ENCODE measurements at places on chromosomes 6 and 20.

GRCh38 chr20:40754339-40754943 lies 65.4 kb upstream of the MAFB start:
- DNase-seq: peak; percentile 21

DNA sequence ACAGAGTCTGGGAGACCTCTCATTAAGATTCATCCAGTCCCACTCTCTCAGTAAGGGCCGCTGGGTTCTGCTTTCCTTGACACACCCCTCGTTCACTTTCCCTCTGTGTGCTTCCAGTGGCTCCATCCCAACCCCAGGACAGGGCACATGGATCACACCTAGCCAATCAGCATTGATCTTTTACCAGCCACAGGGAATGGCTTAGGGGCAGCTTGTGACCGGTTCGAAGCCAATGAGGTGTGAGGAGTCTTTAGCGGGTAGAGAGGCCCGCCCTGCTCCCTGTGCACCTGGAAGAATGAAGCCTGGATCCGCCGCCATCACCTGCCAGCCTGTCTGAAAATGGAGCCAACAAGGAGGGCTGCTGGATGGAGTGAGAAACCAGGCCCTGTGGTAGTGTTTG lies 35.2 kb upstream of the OVOL2 start:
- no peak for DNase-seq

GRCh38 chr6:157410045-157410444 lies 29.1 kb downstream of the ZDHHC14 start:
- no peak for DNase-seq

- DNase-seq: no peak
Measured at GRCh38 chr20:44532259-44532980, 10.6 kb upstream of the SERINC3 start.

- DNase-seq: no peak
Measured at GRCh38 chr6:155219858-155220301, 43.9 kb upstream of the CLDN20 start.

DNA sequence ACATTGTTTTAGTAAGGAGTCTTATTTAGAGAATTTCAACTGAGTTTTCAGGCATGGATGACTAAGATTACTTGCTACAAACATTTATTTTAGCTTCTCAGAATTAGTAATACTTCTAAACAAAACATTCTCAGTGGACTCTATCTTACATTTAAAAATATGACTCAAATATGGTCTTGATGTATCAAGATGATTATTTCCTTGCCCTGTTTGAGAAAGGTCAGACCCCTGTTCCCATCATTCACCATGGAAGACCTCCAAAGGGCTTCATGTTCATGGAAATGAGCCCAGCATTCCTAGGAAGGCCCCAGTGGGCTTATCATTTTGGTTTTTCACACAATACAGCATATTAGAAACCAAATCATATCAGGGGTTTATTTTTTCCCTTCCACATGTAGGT lies 24.6 kb upstream of the TRPC4AP start:
- no peak for DNase-seq

- DNase-seq: no peak
Measured at GRCh38 chr6:109891924-109892323, 86.2 kb upstream of the GPR6 start.

DNA sequence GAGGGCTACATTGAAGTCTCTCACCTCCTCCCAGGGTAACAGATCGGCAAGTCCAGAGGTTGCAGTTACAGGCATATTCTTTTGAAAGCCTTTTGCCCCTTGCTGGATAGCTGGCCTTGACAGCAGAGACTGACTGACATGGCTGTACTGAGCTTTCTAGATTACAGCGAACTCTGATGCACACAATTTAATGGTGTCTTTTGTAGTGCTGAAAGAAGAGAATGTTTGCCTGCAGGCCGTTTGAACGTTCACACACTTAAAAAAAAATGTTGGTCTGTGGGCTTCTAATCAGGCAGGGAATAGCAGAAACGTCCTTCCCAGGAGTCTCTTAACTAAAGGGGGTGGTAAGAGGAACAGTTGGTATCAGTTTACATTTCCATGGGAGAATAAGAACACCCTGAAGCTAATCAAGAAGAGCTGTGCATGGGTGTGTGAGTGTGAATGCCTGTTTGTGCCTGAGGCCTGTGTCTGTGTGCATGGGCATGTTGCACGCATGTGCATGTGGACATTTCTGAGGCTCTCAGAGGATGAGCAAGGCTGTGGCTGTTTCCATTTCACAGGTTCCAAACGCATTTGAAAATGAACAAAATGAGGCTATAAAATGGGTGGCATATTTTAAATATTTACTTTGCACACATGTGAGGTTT lies 213.9 kb upstream of the SSTR4 start:
- DNase-seq: no peak

DNA sequence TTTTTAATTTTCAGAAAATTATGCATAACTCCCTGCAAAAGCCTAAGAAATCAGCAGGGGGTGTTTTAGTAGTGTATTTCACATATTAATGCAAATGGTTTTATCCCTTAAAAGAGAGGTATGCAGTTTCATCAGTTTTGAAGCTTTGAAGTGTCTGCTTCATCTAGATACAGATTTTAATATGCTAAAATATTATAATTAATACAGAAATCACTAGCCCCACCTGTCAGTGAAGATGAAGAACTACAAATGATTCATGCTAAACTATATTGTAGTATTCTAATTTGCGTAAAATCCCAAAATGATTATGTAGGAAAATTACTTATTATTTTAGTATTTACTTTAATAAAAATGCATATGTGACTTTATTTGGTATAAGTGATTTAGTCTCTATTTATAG lies 2.9 kb upstream of the TFB1M start:
- DNase-seq: no peak

DNA sequence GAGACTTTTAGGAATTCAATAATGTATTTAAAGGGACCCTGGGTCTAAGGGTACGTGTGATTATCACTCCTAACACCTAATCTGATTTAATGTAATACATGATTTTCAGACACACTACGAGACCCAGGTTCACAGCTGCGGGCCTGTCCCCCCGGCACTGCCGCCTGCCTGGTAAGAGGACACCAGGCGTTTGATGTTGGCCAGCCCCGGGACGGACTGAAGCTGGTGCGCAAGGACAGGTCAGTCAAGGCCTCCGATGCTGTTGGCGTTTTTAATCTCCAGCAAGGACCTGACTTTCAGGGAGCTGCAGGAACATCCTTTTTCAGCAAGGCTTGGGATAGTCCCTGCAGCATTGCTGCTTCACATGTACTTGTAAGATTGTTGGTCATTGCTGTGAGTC lies 58.2 kb downstream of the IGF2R start:
- no peak for DNase-seq

DNA sequence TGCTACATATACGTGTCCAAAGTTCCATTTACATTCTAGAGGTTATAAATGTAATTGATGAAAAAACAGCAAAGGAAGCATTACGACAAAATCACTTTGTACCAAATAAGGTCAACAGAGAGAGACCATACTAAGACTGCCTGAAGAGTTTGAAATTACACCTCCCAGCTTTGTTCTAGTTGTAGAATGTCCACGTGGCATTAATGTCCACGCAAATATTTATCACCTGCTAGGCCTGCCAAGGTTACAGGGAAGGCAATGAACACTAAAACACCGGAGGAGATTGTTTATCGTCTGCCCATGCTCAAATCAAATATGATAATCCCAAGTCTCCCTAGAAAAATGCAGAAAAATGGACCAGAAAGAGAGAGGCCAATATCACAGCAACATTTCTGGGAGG lies 6.2 kb downstream of the RALGAPA2 start:
- DNase-seq: no peak

- DNase-seq: no peak
Measured at GRCh38 chr6:89243331-89243629, 26.1 kb upstream of the GABRR1 start.

DNA sequence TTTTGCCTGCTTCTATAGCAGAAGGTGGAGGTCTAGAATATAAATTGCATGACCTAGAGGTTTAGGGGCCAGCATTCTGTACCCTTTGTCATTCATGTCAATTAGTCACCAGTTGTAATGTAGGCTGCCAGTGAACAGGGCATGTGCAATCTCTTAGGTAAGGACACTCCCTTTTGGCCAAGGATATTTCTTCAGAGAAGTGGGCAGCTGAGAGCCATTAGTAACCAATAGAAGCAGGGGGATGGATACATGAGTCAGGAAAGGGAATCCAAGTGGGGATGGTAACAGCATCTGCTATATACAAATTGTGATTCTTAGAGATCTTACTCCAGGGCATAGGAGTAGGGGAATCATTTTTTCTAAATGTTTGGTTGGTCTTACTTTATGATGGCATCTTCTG lies 494.2 kb upstream of the JAG1 start:
- no peak for DNase-seq

DNA sequence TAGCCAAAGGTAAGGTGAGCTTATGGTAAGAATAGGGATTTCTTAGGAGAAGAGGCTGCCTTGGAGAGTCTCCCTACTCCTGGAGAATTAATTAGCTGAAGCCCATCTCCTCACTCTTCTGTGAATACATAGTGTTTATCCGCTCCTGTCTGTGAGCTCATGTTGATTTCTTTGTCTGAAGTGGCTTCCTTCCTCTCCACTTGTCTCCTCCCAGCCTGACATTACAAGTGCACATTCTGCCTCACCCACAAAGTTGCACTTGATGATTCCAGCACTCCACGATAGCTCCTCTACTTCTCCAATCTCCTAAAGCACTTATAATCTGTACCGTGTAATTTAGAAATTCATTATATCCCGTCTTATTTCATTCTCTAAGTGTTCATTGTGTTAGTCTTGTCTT lies 287.2 kb downstream of the QKI start:
- DNase-seq: no peak

- no peak for DNase-seq
Measured at GRCh38 chr6:162154001-162154400, 573.6 kb downstream of the PRKN start.

GRCh38 chr20:6058684-6059295 lies 4.9 kb upstream of the LRRN4 start:
- DNase-seq: no peak

GRCh38 chr6:90764001-90764400 lies 177.1 kb upstream of the MAP3K7 start:
- no peak for DNase-seq

GRCh38 chr20:5290596-5290995 lies 26.2 kb downstream of the PROKR2 start:
- DNase-seq: no peak

DNA sequence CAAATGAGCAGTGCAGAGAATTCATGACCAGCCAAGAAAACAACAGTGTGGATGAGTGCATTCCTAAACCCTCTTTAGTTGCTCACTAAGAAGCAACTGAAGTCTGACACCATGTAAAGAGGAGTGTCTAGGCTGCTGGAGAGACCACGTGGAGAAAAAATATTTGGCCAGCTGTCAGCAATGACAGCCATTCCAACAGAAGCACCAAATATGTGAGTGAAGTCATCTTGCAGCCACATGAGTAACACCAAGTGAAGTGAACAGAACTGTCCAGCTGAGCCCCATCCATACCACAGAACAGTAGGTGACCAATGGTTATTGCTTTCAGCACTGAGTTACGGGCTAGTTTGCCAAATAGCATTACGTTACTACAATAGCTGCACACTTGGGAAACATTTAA lies 89.4 kb downstream of the TBXT start:
- no peak for DNase-seq

- DNase-seq: no peak
Measured at GRCh38 chr6:156068881-156069280, 613.2 kb upstream of the NOX3 start.

DNA sequence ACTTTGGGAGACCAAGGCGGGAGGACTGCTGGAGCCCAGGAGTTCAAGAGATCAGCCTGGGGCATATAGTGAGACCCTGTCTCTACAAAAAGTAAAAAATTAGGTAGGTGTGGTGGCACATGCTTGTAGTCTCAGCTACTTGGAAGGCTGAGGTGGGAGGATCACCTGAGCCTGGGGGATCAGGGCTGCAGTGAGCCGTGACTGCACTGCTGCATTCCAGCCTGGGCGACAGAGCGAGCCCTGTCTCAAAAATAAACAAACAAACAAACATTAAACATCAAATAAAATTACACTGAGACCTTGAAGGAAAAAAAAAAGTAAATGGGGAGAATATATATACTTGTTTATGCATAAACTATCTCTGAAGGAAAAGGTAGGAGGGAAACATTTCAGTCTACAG lies 387.8 kb downstream of the ZFAND3 start:
- no peak for DNase-seq

- DNase-seq: no peak
Measured at GRCh38 chr6:155001482-155001881, 6.4 kb downstream of the TIAM2 start.

DNA sequence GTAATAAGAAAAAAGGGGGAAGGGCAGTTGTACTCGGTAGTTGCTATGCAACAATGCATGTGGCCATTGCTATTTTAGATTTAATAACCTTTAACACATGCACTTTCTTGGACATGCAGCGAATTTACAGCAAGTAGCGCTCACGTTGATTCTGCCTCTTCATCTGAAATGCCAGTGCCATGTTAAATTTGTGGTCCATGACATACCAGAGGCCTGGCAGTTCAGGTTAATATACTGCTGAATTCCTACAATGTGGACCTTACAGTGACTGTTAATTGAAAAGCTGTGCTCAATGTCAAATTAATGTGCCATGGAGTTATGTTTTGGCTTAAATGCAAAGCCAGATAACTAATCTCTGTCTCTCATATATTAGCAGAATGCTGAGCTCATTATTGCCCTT lies 699.7 kb downstream of the DOK5 start:
- DNase-seq: no peak

DNA sequence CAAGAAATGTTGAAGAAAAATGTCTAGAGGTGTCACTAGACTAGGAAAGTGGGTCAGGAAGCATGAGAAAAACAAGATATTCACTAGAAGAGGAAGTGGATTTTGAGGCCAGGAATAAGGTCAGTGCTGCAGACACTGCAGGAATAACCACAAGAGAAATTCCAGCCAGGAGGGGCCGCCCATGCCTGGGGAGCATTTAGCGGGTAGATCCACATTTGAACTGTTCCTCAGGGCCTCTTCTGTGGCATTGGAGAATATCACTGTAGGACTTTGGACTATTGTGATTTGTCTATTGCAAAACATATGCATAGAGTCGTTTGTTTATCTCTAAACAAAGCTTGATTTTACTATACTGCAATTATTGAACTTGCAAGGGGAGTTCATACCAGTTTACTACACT lies 49.6 kb upstream of the CCDC28A start:
- DNase-seq: no peak

- DNase-seq: no peak
Measured at GRCh38 chr20:19456595-19457395, 244.4 kb downstream of the SLC24A3 start.

DNA sequence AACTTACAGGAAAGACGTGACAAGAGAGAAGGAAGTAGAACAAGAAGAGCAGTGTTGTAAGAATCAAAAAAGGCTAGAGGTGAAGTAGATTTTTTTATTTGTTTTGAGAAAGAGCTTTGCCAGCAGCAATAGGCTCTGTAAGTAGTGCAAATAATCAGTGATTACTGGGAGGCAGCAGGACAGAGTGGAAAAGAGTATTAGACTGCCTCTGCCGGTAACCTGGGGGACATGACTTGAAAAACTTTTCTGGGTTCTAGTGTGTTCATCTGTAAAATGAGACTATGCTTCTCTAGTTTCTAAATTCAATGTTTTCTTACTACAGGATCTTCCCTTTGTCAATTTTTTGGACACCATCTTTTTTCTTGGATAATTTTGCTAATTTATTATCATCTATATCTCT lies 5.8 kb upstream of the IRAK1BP1 start:
- no peak for DNase-seq
